Keratinocyte (primary cell): ENCODE measurements at places on chromosomes 6 and 20. TPM values are rescaled to one million over a fixed set of nuclear protein-coding genes. Genes with fewer than 3 reads are reported as not detected.

DNA sequence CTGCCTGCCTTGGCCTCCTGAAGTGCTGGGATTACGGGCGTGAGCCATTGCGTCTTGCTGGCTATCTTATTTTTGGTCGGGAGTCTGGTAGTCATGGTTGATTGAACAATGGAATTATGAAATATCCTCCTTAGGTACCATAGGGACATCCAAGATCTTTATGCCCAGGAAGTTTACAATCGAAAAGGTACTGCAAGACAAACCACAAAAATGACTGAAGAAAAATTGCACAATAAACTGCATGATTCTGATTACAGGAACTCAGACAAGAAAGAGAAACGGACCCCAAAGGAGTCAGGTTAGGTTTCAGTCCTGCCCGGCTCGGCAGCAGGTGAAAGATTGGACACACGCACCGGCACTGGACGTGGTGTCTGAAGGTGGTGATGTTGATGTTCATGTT, 5.3 kb downstream of the SLC26A8 start:
- H3K36me3 ChIP-seq: no peaks in the 10 kb centered on the region
- no peaks in the 10 kb centered on the region for H3K27me3 ChIP-seq
- H3K4me1 ChIP-seq: no peaks in the 10 kb centered on the region
- DNase-seq: no peak

Gene WFDC5
- polyA plus RNA-seq: 2.4 to 11.7 TPM (median 5.1 TPM) in 3 replicates

GRCh38 chr20:37463726-37464494, 57.1 kb upstream of the NNAT start:
- DNase-seq: no peak
- H3K27me3 ChIP-seq: peaks cover 40% of the 10 kb centered on the region
- H3K4me3 ChIP-seq: no peak overlapping the region
- H3K36me3 ChIP-seq: no peaks in the 10 kb centered on the region
- H3K27ac ChIP-seq: no peak overlapping the region

- no peak overlapping the region for H3K27ac ChIP-seq
- H3K4me3 ChIP-seq: no peak overlapping the region
- peaks cover 1% of the 10 kb centered on the region for H3K4me1 ChIP-seq
- DNase-seq: no peak
- no peaks in the 10 kb centered on the region for H3K36me3 ChIP-seq
Observed at GRCh38 chr6:16311763-16312162, 73.4 kb downstream of the GMPR start.

DNA sequence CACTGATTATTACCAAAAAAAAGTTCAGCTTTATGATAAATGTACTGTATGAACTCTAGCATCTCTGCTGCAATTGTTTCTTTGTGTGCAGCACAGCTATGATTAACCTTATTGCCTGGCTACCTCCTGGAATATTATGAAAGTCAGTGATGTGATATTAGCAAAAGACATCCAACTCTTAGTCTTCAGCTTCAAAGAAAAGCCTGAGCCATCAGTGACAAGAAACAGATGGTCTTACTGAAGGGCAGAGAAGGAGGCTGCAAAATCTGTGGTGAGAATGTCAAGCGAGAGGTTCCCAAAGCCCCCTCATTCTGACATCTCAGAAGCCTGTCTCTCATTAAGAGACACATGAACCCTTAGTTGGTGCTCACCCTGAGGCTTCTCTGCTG, 89.4 kb upstream of the TNFAIP3 start:
- no peak for DNase-seq
- no peak overlapping the region for H3K27ac ChIP-seq
- H3K4me3 ChIP-seq: no peak overlapping the region
- no peaks in the 10 kb centered on the region for H3K27me3 ChIP-seq
- H3K4me1 ChIP-seq: no peaks in the 10 kb centered on the region

- peaks cover 46% of the 10 kb centered on the region for H3K36me3 ChIP-seq
- H3K4me3 ChIP-seq: no peak overlapping the region
- no peaks in the 10 kb centered on the region for H3K27me3 ChIP-seq
- no peaks in the 10 kb centered on the region for H3K4me1 ChIP-seq
Observed at GRCh38 chr6:158765499-158766068, 53.6 kb downstream of the EZR start.

Gene FOXQ1
- 2.3 to 5.4 TPM (median 4.2 TPM) in 3 replicates for polyA plus RNA-seq

- no peaks in the 10 kb centered on the region for H3K27me3 ChIP-seq
- no peak overlapping the region for H3K4me3 ChIP-seq
- no peaks in the 10 kb centered on the region for H3K36me3 ChIP-seq
- peaks cover 9% of the 10 kb centered on the region for H3K4me1 ChIP-seq
Observed at GRCh38 chr6:14638906-14639761, 521.6 kb downstream of the CD83 start.

DNA sequence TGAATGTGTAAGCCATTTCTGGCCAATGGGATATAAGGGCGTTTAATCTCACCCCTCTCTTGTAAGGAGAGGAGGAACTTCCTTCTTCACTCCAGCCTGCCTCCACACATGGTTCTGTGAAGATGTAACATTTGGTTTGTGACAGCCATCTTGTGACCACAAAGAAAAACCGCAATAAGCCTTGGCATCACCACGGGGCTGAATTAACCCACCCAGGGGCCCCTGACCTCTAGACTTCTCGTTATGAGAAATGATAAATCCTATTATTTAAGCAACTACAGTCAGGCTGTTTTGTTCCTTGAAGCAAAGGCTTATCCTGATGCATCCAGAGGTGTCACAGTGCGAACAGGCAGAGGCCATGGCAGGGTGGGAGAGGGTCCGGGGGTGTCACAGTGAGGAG, 139.7 kb downstream of the CDC5L start:
- no peak overlapping the region for H3K27ac ChIP-seq
- H3K36me3 ChIP-seq: no peaks in the 10 kb centered on the region
- H3K4me3 ChIP-seq: no peak overlapping the region
- H3K27me3 ChIP-seq: no peaks in the 10 kb centered on the region
- no peaks in the 10 kb centered on the region for H3K4me1 ChIP-seq

DNA sequence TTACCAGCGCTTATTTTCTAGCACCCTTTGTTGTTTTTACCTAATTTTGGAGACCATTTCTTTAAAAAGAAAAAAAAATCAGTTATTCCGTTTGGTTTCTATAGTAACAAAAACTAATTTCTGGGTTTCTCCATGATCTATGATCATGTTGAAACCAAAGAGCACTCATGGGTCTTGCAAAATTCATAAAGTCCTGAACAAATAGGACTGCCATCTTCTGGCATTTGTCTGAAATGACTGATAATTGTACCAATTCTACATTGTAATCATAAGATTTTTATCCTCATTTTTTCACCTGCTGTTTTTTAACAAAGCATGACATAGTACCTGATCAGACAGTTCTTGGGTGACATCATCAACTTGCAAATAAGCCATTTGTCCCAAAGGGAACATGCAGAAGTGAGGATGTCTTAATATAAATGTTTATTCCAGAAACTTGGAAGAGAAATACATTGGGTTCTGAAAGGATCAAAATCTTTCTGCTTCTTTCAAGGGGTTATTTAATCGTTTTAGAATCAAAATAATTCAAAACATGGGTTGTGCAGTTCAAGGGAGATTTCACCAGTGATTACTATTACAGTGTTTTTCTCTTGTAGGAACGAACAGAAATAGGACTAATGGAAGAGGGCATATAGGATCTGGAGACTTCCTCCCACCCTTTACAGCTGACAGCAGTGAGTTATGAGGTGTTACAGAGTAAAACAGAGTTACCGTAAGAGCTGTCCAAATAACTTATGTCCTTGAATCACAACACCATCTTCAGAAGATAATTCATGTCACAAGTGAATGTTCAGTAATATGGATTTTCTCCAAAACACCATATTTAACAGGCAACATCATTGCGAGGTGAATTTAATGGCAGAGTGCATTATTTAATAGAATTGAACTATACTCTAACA, 87.1 kb upstream of the GJE1 start:
- H3K4me3 ChIP-seq: no peak overlapping the region
- H3K36me3 ChIP-seq: no peaks in the 10 kb centered on the region
- no peaks in the 10 kb centered on the region for H3K4me1 ChIP-seq
- no peaks in the 10 kb centered on the region for H3K27me3 ChIP-seq
- no peak overlapping the region for H3K27ac ChIP-seq

DNA sequence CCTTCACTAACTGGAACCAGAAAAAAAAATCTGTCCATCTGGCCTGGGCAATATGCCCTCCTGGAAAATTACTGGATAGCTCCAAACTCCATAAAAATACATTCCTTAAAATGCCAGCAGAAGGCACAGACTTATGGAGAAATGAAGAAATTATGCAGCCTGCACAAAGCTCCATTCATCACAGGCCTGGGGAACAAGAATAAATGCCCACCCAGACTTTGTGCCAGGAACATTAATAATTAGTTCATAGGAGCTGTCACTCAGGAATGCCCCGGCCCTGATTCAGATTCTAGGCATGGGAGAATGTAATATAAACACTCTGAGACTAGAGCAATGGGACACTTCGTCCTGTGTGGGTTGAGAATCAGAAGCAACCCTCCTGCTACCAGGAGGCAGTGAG, 199.3 kb downstream of the OTOR start:
- H3K27me3 ChIP-seq: no peaks in the 10 kb centered on the region
- DNase-seq: no peak
- no peak overlapping the region for H3K4me3 ChIP-seq
- no peaks in the 10 kb centered on the region for H3K4me1 ChIP-seq

DNA sequence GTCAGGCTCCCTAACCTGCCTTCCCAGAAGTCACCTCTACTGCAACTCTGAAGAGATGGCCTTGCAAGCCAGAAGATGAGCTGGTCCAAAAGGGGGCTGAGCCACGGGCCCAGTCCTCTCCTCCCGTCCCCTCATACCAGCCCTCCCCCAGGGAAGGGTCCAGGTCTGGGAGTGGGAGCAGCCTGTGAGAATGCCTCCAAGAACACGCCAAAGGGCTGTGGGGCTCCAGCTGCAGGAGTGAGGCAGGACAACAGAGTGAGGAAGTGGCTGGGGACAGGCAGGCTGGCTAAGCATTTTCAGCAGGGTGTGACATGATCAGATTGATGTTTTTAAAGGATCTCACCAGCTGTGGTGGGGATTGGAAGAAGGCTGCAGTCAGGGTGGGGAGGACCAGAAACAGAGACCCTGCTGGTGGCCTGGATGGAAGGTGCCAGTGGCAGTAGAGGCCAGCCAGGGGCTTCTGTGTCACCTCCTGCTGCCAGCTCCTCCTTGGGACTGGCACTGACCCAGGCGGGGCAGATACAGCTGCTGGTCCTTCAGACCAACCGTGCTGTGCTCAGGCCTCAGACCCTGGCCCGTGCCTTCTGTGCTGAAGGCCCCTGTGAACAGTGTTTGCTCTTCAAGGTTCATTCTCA, 257.6 kb downstream of the NRN1 start:
- no peaks in the 10 kb centered on the region for H3K36me3 ChIP-seq
- H3K4me3 ChIP-seq: no peak overlapping the region
- DNase-seq: no peak
- no peaks in the 10 kb centered on the region for H3K4me1 ChIP-seq
- H3K27me3 ChIP-seq: no peaks in the 10 kb centered on the region

DNA sequence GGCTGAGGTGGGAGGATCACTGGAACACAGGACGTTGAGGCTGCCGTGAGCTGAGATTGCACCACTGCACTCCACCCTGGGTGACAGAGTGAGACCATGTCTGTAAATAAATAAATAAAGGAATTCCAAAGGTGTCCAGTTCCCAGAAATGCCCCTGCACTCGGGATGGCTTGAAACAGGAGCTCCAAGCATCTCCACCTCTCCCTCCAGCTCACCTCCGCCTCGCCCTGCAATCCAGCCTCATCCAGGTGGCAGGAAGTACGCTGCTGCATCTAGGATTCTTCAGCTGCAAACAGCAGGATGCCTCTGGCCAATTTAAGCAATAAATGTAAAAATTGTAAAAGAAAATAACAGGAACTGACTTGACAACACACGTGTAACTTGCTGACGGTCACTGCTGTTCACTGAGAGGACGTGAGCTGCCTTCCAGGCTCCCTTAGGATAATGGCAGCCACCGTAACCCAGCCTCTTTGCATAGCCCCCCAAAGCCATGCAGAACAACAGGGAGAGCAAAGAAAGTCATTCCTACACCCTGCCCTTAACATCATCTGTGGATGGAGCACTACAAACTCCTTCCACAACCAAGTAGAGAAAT, 11.4 kb upstream of the GRM4 start:
- H3K4me3 ChIP-seq: no peak overlapping the region
- peaks cover 3% of the 10 kb centered on the region for H3K4me1 ChIP-seq
- peaks cover 27% of the 10 kb centered on the region for H3K27me3 ChIP-seq
- H3K36me3 ChIP-seq: no peaks in the 10 kb centered on the region
- DNase-seq: no peak
